C1 segment of cervical spinal cord (tissue), 14 donors: ENCODE measurements at places on chromosomes 1 and 21.
A peak's percentile ranks its signal among the peaks of the same experiment; 100 is the strongest.

- DNase-seq = peak; percentile 51
Measured at GRCh38 chr1:235075048-235075776, 53.4 kb downstream of the TOMM20 start.

GRCh38 chr1:32345289-32345827 is 9.3 kb upstream of the MARCKSL1 start:
- DNase-seq = no peak

DNA sequence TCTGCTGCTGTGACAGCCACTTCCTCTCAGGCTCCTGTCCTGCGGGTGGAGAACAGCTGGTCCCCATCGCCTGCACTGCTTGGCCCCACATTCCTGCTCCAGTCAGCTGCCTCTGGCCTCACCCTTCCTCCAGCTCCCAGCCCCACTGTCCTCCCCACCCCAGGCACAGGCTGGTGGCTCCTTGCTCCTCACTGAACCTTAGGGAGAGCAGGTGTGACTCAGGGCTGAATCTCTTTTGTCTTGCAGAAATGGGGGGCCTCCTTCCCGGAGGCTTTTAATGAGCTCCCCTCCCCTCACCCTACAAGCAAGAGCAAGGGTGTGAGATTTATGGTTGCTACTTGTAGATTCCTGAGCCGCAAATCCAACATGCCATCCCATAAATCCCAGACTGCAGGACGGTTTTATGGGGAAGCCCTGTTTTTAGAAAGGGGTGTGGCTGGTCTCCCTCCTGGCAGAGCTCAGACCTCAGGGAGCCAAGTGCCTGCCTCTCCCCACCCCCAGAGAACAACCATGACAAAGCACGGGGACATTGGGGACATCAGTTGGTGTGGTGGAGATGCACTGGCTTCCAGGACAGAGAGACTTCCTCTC is 15.2 kb downstream of the CDK18 start:
- DNase-seq = no peak

DNA sequence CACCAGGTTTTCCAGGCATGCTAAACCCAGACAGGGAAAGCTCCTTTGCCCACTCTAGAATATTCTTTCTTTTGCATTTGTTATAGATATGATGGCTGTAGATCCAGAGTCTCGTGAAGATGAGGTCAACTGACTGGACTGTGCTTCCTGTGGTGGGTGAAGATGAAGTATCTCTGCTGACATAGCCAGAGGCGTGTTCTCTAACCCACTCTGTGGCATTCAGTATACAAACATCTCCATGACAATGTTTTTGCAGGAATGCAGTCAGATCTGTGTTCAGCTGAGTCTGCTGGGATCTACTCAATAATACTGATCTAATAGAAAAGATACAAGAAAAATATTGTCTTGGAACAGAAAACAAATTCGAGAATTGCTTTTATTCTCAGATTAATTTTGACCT is 11.3 kb downstream of the RWDD2B start:
- no peak for DNase-seq

- DNase-seq = no peak
Measured at GRCh38 chr1:206512058-206512850, 4.9 kb downstream of the RASSF5 start.

DNA sequence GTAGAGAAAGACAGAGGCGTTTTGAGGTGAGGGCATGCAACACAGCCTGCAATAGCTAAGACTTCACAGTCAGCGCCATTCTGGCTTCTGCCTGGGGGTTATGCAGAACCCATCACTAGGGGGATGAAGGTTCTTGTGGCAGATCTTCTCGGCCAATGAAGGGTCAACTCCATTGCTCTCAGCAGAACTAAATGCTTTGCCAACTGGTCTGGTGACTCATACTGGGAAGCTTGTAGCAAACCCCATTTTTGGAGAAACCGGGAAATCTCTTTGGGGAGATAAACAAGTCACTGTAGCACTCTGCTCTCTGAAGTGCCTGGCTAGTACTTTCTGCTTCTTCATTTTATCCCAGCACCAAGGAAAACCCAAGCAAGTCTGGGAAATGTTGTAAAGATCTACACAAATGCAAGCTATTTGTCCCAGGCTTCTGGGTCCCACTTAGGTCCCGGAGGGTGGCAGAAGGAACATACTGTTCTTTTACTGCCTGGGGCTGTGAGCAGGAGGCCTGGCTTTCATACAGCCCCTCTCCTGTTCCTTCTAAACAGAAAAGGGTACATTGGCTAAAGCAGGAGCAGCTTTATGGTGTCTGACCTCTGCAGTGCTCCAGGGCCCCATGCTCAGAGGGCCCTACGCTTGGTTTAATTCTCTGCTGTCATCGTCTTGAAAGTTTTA is 28.8 kb downstream of the SHISA4 start:
- DNase-seq = no peak

GRCh38 chr1:46131093-46131492 is 1.3 kb downstream of the PIK3R3 start:
- peak; percentile 49 for DNase-seq

DNA sequence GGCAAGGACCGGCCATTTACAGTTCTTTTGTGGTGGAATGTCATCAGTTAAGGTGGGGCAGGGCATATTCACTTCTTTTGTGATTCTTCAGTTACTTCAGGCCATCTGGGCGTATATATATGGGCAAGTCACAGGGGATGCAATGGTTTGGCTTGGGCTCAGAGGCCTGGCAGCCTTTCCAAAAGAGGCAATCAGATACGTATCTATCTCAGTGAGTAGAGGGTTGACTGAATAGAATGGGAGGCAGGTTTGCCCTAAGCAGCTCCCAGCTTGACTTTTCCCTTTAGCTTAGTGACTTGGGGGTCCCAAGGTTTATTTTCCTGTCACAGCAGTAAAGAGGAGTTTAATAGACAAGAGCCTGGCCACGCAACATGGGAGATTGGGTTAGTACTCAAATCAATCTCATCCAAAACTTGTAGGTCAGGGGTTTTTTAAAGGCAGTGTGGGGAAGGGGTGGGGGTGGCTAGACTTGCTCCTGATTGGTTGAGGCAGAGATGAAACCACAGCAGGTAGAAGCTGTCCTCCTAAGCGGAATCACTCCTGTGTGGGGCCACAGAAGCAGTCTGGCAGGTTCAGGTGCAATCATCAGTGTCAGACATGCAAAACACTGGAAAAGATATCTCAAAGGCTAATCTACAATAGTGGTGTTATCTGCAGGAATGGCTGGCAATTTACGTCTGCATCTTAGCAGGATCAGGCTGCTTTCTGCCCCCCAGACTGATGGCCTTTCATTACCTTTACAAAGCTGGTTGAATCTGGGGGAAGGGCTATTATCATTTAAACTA is 112.9 kb downstream of the TLR5 start:
- no peak for DNase-seq

DNA sequence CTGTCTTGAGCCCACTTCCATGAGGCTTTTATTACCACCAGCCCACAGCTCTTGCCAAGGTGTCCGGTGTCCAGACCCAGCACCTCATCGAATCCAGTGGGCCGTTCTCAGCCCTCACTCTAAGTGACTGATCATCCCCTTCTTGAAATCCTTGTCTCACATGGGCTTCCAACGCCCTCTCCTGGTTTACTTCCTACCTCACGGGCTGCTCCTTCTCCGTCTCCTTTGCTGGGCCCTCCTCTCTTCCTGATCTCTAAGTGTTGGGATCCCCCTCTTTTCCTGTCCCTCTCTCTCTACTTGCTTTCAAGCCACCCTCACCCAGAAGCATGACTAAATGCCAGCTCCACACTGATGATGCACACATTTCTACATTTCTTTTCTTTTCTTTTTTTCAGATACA is 9.0 kb upstream of the RHBG start:
- no peak for DNase-seq

GRCh38 chr1:169119405-169119804 is 12.9 kb downstream of the ATP1B1 start:
- DNase-seq = no peak

DNA sequence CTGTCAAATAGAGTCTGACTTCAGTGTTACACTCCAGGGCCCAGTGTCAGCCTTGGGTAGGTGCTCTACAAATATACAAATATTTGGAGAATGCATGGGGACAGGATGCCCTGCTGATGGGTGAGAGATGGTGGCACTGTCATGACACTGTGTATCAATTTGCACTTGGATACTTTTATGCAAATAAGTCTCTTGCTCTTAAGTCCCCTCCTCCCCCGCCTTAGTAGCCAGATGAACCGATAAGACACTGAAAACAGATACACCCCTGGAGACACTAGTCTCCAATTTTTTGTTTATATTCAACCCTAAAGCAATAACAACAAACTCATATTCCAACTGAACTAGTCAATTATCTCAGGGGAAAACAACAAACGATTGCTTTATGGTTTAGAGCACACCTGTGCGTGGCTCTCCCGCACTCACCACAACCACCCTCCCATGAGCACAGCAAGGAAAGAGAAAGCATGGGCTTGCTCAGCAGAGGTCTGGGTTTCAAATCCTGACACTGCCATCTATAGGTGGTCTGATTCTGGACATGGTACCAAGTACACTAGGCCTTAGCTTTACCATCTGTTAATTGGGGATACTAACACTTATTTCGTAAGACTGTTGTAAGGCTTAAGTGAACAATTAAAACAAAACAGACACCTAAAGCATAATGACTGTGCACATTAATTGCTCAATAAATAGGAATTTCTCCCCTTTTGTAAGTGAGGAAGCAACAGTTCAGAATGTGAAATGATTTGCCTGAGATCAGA is 50.3 kb downstream of the HIVEP3 start:
- no peak for DNase-seq

DNA sequence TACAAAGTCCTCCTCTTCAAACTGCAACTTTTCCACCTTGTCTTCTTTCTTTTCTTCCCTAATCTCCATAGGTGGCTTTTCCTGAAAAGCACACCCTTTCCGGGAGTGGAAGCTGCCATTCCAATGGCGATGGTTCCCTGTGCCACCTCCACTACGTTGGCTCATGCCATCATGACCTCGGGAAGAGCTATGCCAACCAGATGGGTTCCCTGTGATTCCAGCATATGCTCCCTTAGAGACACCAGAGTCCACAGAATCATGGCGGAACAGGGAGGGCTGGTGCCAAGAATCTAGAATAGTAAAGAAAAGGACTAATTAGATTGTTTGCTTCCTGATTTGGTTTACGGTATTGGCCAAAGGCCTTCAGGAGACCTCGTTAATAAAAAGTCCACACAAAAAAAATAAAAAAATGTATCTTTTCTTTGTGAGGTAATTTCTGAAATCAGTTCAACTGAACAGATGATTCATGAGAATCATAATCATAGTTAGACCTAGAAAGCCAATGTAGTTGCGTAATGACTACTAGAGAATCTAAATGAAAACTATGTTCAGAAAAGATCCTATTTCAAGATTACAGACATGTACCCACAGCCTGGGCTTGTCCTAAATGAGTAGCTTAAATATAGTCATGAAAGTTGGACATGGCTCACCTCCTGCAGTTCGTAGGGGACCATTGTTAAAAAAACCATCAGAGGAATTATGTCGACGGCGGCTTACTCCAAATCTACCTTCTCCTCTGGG is 30.9 kb upstream of the CCDC17 start:
- no peak for DNase-seq

GRCh38 chr1:226798427-226799411 is 59.6 kb upstream of the ITPKB start:
- no peak for DNase-seq

GRCh38 chr1:43227143-43227764 is 42.5 kb upstream of the TMEM125 start:
- DNase-seq = peak; percentile 15

DNA sequence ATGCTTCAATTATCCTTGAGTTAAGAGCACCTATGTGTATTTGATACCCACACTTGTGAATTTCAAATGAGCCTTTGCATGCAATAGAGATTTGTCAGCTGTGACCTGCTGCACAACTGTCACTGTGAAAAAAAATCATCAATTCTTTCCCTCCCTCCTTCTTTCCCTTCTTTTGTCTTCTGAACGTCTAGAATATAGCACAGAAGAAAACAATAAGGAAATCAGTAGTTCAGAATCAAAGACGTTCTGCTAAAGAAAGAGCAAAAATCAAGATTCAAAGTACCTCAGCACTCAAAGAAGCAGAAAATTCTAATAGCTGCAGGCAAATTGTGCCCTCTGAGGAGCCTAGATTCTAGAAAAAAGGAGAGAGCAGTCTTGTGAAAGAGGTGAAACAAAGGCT is 1.7 kb upstream of the FMN2 start:
- no peak for DNase-seq

- DNase-seq = no peak
Measured at GRCh38 chr1:206470692-206471414, 577 bp downstream of the IKBKE start.

DNA sequence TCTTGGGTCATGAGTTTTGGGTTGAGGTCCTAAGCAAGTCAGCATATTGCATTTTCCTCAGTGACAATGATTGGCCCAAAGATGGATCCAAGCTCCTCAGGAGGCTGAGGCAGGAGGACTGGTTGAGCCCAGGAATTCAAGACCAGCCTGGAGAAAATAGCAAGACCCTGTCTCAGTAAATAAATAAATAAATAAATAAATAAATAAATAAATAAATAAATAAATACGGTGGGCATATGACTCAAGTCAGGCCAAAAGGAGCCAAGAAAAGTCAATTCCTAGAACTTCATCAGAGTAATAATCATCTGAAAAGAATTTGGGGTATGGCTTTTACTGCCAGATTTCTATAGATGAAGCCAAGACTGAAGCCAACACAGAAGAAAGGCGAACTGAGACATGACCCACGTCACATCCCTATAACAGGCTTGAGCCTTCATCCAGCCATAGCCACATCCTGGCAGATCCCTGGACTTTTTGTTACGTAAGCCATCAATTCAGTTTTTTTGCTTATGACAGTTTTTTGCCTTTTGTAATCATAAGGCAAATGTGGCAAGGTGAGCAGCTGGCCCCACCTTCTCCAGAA is 88.5 kb upstream of the NFASC start:
- DNase-seq = no peak

DNA sequence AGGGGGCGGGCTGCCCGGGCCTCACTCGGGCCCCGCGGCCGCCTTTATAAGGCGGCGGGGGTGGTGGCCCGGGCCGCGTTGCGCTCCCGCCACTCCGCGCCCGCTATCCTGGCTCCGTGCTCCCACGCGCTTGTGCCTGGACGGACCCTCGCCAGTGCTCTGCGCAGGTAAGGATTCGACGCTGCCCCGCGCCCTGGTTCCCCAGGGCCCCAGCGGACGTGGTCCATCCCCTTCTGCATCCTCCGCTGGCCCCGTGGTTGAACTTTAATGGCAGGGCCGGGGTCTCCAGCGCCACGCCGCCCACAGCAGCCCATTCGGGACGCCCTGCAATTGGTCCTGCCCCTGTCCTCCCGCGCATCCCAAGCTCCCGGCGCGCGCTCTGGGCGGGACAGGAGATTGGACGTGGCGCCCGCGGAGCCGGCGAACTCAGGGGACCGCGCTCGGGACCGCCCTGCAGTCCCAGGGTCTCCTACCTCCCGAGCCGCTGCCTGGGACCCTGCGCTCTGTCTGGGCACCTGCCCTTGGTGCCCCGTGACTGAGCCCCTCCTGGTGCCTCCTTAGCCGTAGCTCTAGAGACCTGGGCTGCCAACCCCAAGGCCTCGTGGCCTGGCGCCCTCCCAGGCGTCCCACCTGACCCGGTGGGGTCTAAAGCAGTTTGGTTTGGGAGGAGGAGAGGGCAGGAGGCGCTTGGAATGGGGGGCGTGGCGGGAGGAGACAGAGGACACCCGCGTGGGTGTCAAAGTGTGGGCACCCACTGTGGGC is at the start of gene ALPL:
TSS of gene ALPL (plus strand) at position 73 of the 762 bp plus-strand sequence. CDS start 44,659 bp downstream, outside the sequence.
- DNase-seq = no peak

- DNase-seq = no peak
Measured at GRCh38 chr1:108852221-108852975, 4.5 kb downstream of the AKNAD1 start.

- DNase-seq = no peak
Measured at GRCh38 chr1:229191066-229191674, 79.7 kb upstream of the RAB4A start.
